ENCODE measurements at places on chromosomes 11 and 22.

DNA sequence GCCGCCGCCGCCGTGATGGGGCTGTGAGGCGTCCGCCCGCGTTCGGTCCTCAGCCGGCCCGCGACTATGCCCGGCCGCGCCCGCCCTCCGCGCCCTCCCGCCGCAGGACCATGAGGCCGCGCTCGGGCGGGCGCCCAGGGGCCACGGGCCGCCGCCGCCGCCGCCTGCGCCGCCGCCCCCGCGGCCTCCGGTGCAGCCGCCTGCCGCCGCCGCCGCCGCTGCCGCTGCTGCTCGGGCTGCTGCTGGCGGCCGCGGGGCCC lies 215 bp downstream of the ZNRF3 start:
- H3K27me3 ChIP-seq = no peaks in the 10 kb centered on the region
- no peak for DNase-seq
- peak overlapping the region; percentile 98 for H3K4me3 ChIP-seq
- H3K27ac ChIP-seq = no peak overlapping the region

DNA sequence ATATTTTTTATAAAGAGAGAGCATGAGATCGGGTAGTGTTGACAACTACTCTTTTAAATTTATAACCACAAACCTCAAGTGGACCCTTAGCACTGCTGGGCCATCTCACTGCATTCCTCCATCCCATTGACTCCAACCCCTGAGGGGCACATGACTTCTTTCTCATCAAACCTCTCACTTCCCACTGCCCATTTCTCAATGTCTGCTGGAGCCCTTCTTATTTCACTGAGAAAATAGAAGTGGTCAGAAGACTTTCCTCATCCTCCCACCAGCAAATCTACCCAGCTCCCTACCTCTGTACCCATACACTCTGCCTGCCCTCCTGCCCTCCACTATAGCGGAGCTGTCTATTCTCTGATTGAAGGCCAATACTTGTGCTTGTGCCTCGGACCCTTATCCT lies 370.6 kb upstream of the MPPED2 start:
- H3K4me3 ChIP-seq = no peak overlapping the region
- no peaks in the 10 kb centered on the region for H3K27me3 ChIP-seq
- DNase-seq = no peak
- no peaks in the 10 kb centered on the region for H3K4me1 ChIP-seq
- H3K36me3 ChIP-seq = no peaks in the 10 kb centered on the region
- no peak overlapping the region for H3K27ac ChIP-seq

DNA sequence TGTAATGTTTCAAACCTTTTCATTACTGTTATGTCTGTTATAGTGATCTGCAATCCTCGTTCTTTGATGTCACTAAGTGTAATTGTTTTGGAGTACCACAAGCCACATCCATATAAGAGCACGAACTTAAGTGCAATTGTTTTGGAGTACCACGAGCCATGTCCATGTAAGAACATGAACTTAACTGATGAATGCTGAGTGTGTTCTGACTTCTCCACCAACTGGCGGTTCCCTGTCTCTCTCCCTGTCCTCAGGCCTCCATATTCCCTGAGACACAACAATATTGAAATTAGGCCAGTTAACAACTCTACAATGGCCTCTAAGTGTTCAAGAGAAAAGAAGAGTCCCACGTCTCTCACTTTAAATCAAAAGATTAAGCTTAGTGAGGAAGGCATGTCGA lies 23.5 kb downstream of the TESMIN start:
- H3K27ac ChIP-seq = no peak overlapping the region
- H3K4me1 ChIP-seq = no peaks in the 10 kb centered on the region
- no peaks in the 10 kb centered on the region for H3K36me3 ChIP-seq
- DNase-seq = no peak

DNA sequence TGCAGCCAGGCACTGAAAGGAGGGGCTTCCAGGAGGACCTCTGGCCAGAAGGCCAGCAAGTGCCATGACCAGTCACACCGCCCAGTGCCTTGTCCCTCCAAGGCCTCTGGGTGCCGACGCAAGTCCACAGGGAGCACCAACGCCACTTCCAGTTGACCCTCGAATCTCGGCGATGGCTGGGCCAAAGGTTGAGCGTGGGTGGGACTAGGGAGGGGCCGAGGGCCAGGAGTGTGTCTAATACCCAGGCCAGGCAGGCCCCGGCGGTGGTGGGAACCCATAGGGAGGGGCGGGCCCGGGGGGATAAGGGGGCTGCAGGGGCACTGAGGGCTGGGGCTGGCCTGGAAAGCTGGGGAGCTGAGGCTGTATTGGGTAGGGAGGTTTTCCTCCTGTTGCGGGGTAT lies 29.3 kb downstream of the CD5 start:
- DNase-seq = no peak
- no peaks in the 10 kb centered on the region for H3K27me3 ChIP-seq
- no peak overlapping the region for H3K4me3 ChIP-seq
- no peak overlapping the region for H3K27ac ChIP-seq

GRCh38 chr22:30351226-30351625 lies 5.5 kb downstream of the SF3A1 start:
- no peak for DNase-seq
- no peak overlapping the region for H3K27ac ChIP-seq
- peaks cover 20% of the 10 kb centered on the region for H3K36me3 ChIP-seq
- H3K27me3 ChIP-seq = no peaks in the 10 kb centered on the region
- H3K4me3 ChIP-seq = no peak overlapping the region

DNA sequence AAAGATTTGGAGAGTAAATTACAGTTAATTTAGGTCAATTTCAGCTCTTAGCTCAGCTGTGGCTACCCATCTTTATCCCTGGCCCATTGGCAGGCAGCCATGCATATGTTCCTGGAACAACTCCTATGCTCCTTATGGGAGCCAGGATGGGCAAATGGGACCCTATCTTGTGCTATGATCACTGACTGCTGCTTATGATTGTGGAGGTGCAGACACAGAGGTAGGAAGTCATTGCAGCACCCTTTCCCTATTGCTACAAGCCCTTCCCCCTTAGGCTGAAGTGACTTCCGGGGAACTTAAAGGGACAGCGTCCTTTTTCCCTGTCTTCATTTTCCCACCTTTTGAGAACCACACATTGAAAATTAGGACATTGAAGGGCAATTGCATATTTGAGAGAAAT lies 112.7 kb downstream of the FCHSD2 start:
- no peak overlapping the region for H3K4me3 ChIP-seq
- H3K36me3 ChIP-seq = 0 out of 2 replicates have a peak, but pooled peaks cover 2% of the 10 kb centered on the region
- no peaks in the 10 kb centered on the region for H3K27me3 ChIP-seq

DNA sequence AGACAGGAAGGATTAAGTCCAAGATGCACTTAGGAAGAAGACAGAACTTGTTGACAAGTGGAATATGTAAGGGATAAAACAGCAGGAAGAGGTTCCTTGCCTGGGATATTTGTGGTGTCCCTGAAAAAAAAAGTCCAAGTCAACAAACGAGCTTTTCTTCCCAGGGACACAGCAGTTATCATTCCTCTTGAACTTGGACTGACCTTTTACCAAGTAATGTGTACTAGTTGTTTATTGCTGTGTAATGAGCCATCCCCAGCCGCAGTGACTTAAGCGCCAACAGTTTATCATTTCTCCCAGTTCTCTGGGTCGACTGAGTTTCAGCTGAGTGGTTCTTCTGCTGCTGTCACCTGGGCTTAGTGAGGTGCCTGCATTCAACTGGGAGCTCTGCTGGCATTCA lies 37.0 kb downstream of the KREMEN1 start:
- no peaks in the 10 kb centered on the region for H3K4me1 ChIP-seq
- H3K27me3 ChIP-seq = no peaks in the 10 kb centered on the region
- no peak overlapping the region for H3K27ac ChIP-seq
- no peak for DNase-seq
- no peak overlapping the region for H3K4me3 ChIP-seq
- H3K36me3 ChIP-seq = no peaks in the 10 kb centered on the region

DNA sequence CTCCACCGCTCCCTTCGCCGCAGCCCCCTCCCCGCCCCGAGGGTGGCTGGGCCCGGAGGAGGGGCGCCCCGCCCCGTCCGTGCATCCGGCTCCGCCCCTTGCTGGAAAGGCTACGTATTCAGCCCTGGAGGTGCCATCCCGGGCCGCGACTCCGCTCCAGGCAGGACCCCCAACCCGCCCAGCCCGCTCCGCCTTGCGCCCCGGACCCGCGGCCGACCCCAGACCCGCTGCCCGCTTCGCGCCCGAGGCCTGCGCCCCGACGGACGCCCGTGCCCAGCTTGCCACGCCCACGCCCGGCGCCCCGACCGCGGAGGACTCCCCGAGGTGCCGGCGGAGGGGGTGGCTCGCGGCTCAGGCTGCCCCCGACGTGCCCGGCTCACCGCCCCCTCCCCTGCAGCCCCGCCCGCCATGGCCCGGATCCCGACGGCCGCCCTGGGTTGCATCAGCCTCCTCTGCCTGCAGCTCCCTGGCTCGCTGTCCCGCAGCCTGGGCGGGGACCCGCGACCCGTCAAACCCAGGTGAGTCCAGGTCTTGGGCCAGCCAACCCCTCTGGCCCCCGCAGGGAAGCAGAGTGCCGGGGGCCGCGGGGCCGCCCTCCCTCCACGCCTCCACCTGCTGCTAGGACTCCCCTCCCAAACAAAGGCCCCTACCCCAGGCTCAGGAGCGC lies at the start of gene ADM2:
ADM2 (plus strand) TSS at position 104 of the 667 bp plus-strand sequence; CDS start at position 409, 305 bp downstream.
- no peaks in the 10 kb centered on the region for H3K4me1 ChIP-seq
- peaks cover 3% of the 10 kb centered on the region for H3K36me3 ChIP-seq
- peaks cover 4% of the 10 kb centered on the region for H3K27me3 ChIP-seq

- no peaks in the 10 kb centered on the region for H3K36me3 ChIP-seq
- no peak for DNase-seq
- H3K4me1 ChIP-seq = no peaks in the 10 kb centered on the region
Measured at GRCh38 chr11:79956061-79956460, 515.2 kb upstream of the TENM4 start.

DNA sequence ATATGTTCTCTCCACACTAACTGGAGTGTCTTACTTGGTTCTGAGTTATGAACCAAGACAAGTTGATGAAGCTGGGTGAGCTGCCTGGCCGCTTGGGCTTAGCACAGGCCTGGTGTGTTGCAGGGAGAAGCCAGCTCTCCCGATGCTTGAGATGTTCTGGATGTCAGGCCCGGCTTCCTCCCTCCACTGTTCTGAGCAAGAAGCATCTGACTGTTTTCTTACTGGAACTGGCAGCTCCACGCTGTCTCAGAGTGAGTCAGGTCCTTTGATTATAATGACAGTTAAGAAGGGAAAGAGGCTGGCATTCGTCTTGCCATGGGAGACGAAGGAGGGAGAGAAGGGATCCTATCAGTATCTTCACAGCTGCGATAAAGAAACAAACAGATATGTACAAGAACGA lies 46.5 kb upstream of the CRTAM start:
- no peak overlapping the region for H3K27ac ChIP-seq
- no peaks in the 10 kb centered on the region for H3K27me3 ChIP-seq
- H3K36me3 ChIP-seq = no peaks in the 10 kb centered on the region
- no peaks in the 10 kb centered on the region for H3K4me1 ChIP-seq
- H3K4me3 ChIP-seq = no peak overlapping the region

Data from iPS DF 6.9 (cell line).